GM12878 (cell line): ENCODE measurements at places on chromosomes 13 and 19.

DNA sequence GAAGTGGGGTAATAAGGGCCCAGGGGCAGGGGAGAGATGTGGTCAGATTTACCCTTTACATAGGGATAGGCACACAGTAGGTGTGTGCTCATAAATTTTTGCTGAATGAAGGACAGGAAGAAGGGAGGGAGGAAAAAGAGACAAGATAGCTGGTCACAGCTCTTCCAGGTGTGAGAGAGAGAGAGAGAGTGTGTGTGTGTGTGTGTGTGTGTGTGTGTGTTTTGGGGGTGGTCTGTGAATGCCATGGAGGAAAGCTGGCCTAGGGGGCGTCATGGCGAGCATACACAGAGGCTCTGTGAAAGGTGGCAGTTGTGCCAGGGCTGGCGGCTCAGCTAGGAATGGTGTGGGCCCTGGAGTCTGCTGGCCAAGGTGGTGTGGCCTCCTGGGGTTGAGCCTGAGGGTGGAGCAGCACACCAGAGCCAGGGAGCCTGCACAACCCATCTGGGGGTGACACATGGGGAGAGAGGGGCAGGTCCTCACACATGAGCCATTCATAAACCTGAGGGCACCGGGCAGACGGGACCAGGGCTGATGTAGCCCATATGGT, 6.0 kb upstream of the PRX start:
- no peak overlapping the region for H3K27ac ChIP-seq
- no peak for DNase-seq
- H3K4me3 ChIP-seq = no peak overlapping the region
- no peaks in the 10 kb centered on the region for H3K36me3 ChIP-seq
- peaks cover 22% of the 10 kb centered on the region for H3K4me1 ChIP-seq

DNA sequence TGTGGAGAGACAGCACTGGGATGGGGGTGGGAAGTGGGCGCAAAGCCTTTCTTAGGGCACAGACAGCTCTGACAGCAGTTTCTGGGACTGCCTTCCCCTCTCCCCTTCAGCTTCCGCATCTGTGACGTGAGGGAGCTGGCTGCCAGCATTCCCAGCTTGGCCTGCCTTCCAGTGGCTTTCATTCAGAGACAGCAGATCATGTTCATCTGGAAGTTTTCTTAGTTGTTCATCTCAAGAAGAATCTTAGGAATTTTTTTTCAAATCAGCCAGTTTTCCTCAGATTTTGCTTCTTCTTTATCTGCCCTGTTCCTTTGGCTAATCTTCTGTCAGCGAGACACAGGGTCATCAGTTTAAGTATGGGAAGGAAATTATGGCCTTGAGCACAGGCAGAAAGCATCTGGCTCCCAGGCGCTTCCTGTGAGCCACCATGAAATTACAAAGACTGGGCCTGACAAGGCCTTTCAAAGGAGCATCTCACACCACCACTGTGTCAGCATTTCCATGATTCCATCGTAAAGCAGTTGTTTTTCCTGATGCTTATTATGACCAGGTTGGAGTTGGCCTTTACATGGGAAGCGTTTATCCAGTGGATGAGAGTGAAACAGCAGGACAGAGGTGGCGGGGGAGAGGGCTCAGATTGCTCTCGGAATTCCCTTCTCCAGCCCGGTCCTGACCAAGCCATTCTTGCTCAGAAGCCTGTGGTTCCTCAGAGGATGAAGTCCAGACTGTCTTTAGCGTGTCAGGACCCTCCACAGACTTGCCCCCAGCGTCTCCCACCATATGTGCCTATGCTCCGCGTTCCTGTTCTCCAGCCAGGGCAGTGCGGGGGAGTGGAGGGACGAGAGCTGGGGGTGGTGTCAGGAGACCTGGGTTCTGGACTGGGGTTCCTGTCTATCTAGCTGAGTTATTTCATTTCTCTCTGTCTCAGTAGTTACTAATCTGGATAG, 43.6 kb downstream of the ARHGAP35 start:
- H3K36me3 ChIP-seq = no peaks in the 10 kb centered on the region
- no peaks in the 10 kb centered on the region for H3K27me3 ChIP-seq
- no peak overlapping the region for H3K27ac ChIP-seq

DNA sequence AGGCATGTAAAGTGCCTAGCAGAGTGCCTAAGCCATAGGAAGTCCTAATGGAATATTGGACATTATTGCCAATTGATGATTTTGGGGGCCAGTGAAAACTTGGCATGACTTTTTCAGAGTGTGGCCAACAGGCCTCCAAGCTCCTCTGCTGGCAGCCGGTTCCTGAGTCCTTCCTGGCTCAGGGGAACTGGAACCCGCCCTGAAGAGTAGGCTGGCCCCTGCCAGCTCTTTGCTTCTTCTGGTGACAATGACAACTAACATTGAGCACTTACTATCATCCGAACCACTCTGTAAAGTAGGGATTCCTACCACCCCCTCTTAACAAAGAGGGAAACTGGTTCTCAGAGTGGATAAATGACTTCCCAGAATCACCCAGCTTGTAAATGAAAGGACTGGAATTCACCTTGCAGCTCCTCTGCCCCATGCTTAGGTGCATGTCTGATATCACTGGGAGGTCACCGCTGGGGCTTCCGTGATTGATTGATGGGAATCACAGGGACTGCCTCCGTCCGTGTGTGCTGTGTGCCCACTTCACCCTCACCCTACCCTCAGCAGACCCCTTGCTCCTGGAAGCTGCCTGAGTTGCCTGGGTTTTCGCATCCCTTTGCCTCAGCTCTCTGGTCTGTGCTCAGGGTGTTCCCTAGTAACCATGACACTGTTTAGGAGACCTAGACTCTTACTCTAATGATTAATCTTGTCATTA, 50.6 kb downstream of the TNFRSF19 start:
- H3K27ac ChIP-seq = no peak overlapping the region
- 0 out of 2 replicates have a peak, but pooled peaks cover 2% of the 10 kb centered on the region for H3K4me1 ChIP-seq

DNA sequence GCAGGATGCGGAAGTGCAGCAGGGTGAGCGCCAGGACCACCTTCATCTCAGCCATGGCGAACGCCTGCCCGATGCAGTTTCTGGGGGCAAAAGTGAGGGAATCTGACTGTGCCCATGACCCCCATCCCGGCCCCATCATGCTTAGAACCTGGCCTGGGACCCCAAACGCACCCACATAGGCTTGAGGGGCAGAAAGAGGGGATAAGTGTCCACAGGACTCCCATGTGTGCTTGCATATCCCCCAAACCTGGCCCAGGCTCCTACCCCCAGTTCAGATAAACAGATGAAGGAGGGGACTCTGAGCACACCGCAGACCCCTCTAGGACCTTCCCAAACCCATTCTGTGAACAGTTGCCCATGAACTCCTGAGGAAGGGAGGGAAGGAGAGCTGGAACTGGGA, 16.0 kb upstream of the CYP4F2 start:
- peaks cover 4% of the 10 kb centered on the region for H3K27me3 ChIP-seq
- H3K27ac ChIP-seq = no peak overlapping the region
- no peak for DNase-seq
- no peaks in the 10 kb centered on the region for H3K36me3 ChIP-seq
- no peak overlapping the region for H3K4me3 ChIP-seq

DNA sequence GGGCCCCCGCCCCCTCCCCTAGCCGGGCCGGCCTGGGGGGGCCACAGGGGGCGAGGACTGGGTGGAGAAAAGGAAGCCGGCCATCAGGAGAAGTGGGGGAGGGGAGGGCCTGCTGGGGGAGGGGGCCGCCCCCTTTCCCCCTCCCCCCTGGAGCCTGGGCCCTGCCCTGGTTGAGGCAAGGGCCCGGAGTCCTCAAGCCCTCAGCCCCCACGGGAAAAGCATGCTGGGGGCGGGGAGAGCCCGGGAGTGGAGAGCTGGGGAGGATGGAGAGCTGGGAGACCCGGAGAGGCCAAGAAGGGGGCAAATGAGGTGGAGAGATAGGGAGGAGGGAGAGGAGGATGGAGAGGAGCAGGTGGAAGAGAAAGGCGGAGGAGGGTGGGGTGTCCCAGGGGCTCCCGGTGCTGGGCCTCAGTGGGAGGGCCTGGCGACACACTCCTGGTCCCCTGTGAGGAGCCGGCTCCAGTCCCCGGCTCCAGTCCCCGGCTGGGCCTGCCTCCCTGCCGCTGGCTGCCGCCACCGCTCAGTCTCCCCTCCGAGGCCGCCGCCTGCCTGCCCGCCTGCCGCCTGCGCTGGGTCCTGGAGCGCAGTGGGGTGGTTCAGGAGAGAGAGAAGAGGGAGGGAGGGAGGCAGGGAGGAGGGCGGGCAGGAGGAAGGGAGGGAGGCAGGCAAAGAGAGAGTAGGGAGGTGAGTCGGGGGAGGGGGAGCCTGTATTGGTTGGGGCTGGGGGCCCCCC, at the start of gene GRIK5:
GRIK5 (minus strand) TSS at position 588 of the 733 bp plus-strand sequence. CDS start 4,436 bp downstream, outside the sequence.
- H3K36me3 ChIP-seq = no peaks in the 10 kb centered on the region
- no peak for DNase-seq
- H3K4me3 ChIP-seq = no peak within 1 kb of the TSS
- peaks cover 4% of the 10 kb centered on the region for H3K4me1 ChIP-seq

DNA sequence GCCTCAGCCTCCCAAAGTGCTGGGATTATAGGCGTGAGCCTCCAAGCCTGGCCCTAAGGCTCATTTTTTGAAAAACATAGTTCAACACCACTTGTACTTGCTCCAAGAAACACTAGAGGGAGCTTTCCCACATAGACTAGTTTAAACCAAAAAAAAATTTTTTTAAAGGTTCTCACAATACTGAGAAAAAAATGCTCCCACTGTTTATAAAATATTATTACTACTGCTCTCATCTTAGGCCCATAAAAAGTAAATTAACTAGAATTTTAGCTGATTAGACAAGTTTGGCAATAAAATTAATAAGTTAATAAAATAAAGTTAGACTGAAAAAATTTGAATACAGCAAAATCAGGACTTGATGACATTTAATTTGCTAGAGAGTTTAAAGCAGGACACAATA, 109.5 kb downstream of the TBC1D4 start:
- no peak for DNase-seq
- H3K4me1 ChIP-seq = no peaks in the 10 kb centered on the region; the same call in 1 of the 2 replicates
- no peak overlapping the region for H3K4me3 ChIP-seq
- H3K27me3 ChIP-seq = no peaks in the 10 kb centered on the region
- no peak overlapping the region for H3K27ac ChIP-seq
- H3K36me3 ChIP-seq = no peaks in the 10 kb centered on the region

GRCh38 chr19:3653865-3654513, 27.4 kb upstream of the CACTIN start:
- H3K27ac ChIP-seq = no peak overlapping the region
- no peak for DNase-seq
- H3K36me3 ChIP-seq = peaks cover 3% of the 10 kb centered on the region; the same call in 1 of the 2 replicates
- H3K4me1 ChIP-seq = no peaks in the 10 kb centered on the region
- H3K4me3 ChIP-seq = no peak overlapping the region
- H3K27me3 ChIP-seq = no peaks in the 10 kb centered on the region

DNA sequence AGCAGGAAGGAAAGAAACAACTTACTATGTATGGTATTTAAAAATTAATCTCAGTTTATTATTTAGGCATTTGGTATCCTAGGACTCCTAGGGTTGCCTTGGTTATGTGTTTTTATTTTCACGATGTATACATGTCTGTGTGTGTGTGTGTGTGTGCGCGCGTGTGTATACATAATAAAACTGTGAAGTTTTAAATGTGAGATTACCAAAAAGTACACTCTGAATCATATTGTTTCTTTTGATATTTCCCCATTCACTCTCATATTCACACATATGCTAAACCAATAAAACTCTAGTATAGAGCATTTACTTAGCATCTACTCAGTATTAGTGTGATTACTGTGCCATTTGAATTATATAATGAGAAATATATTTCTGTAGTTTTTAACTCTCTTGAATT, 30.8 kb upstream of the NDFIP2 start:
- no peaks in the 10 kb centered on the region for H3K36me3 ChIP-seq
- no peak for DNase-seq
- no peak overlapping the region for H3K4me3 ChIP-seq

DNA sequence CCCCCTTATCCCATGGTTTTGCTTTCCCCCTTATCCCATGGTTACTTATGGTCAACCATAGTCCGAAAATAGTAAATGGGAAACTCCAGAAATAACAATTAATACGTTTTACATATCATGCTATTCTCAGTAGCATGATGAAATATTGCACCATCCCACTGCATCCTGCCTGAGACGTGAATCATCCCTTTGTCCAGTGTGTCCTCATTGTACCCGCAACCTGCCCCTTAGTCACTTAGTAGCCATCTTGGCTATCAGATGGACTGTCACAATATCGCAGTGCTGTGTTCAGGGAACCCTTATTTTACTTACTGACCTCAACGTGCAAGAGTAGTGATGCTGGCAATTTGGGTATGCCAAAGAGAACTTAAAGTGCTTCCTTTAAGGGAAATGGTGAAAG, 10.5 kb upstream of the NBEA start:
- H3K4me1 ChIP-seq = no peaks in the 10 kb centered on the region
- no peaks in the 10 kb centered on the region for H3K27me3 ChIP-seq
- DNase-seq = no peak

GRCh38 chr13:48686636-48687210, 33.0 kb downstream of the CYSLTR2 start:
- H3K36me3 ChIP-seq = no peaks in the 10 kb centered on the region
- H3K27me3 ChIP-seq = no peaks in the 10 kb centered on the region
- no peak overlapping the region for H3K4me3 ChIP-seq
- no peaks in the 10 kb centered on the region for H3K4me1 ChIP-seq

- no peak for DNase-seq
- H3K4me3 ChIP-seq = no peak overlapping the region
- no peaks in the 10 kb centered on the region for H3K27me3 ChIP-seq
- no peaks in the 10 kb centered on the region for H3K36me3 ChIP-seq
These were observed 5.4 kb upstream of the MCF2L start for GRCh38 chr13:112963641-112964040.

GRCh38 chr13:44280456-44280855, 93.2 kb upstream of the SERP2 start:
- DNase-seq = no peak
- H3K27me3 ChIP-seq = peaks cover 2% of the 10 kb centered on the region; the same call in 1 of the 2 replicates
- no peak overlapping the region for H3K27ac ChIP-seq
- H3K4me1 ChIP-seq = no peaks in the 10 kb centered on the region

- no peak for DNase-seq
- peaks cover 27% of the 10 kb centered on the region for H3K36me3 ChIP-seq
- H3K27me3 ChIP-seq = no peaks in the 10 kb centered on the region
- H3K4me3 ChIP-seq = no peak overlapping the region
- no peaks in the 10 kb centered on the region for H3K4me1 ChIP-seq
These were observed 14.2 kb downstream of the RB1 start for GRCh38 chr13:48317511-48318376.

DNA sequence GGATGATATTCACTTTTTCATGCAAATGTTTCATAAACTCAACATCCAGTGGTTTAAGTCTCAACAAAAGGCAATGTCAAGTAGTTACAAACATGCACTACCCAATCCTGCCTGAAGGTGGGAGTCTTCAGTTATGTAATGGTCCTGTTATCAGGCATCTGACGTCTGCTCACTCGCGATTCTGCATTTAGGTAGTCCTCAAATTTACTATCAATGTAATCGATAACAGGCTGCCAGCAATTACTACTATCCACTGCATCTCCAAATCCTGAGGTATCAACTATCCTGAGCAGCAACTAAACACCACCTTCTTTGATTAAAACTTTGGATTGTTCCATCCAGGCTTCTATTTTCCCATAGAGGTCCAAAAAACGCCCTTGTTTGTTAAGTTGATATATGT, 51.2 kb downstream of the NLRP12 start:
- H3K36me3 ChIP-seq = no peaks in the 10 kb centered on the region
- DNase-seq = no peak
- no peak overlapping the region for H3K4me3 ChIP-seq
- H3K4me1 ChIP-seq = no peaks in the 10 kb centered on the region
- H3K27ac ChIP-seq = no peak overlapping the region

- DNase-seq = peak; percentile 57
- peak within 1 kb of the TSS; percentile 90 for H3K27ac ChIP-seq
- no peaks in the 10 kb centered on the region for H3K27me3 ChIP-seq
- peaks cover 10% of the 10 kb centered on the region; the same call in 1 of the 2 replicates for H3K4me1 ChIP-seq
These were observed at the start of gene ZNF865 for GRCh38 chr19:55605637-55606470. Gene ZNF865, plus strand, starts transcription at chr19:55605647. Its CDS starts 7,972 bp downstream, at chr19:55613619.
